Astrocyte (in vitro differentiated cells and primary cell): ENCODE measurements at places on chromosomes 12 and 14. TPM values are rescaled to one million over a fixed set of nuclear protein-coding genes. Genes with fewer than 3 reads are reported as not detected.
A peak's percentile ranks its signal among the peaks of the same experiment; 100 is the strongest.

- no peak for DNase-seq
Measured at GRCh38 chr12:2382370-2383155, 329.8 kb downstream of the CACNA1C start.

GRCh38 chr14:89447182-89447944 is 30.3 kb upstream of the FOXN3 start:
- no peak for DNase-seq

GRCh38 chr14:64114796-64115195 is 179.4 kb downstream of the ESR2 start:
- no peak for DNase-seq

DNA sequence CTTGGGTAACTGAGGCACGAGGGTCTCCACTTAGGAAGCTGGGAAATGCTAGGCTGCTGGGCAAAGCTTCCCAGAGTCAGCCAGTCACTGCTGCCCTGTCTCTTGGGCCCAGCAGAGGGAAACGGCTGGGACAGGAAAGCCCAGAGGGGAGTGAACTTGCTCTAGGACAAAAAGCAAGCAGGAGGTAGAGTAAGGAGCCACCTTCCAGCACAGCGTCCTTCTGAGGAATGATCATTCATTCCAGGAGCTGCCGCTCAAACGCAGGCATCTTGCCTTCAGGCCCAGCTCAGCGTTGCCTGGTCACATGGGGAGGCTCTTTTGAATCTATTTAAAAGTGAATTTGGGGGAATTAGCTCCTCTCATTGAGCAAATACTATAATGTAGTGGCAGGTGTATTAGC is 118.6 kb downstream of the CRACR2A start:
- no peak for DNase-seq

Gene ZNF268
- total RNA-seq = 21.0 and 24.3 TPM in 2 replicates

- DNase-seq = no peak
Measured at GRCh38 chr14:34620839-34621238, 9.1 kb downstream of the SNX6 start.

DNA sequence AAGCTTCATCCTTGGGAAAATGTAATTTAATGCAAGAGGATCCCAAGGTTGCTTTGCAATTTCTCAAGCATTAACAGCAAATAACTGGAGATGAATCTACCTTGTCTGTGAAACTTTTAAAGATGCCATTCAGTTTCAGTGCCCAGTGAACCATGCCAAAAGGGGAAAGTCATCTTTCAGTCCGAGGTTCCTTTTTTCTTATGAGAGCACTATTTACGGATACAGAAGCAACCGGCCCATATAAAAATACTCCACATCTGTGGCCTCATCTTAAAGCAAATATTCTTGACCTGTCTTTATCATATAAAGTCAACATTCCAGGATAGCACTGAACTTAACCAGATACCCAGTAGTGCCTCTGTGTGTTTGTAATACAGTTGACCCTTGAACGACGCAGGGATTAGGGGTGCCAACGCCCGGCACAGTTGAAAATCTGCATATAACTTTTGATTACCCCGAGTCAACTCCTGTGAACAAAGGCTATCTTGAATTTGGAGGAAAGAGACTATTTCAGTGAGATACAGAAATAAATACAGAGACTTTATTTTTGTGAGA is 209.4 kb downstream of the PCNX1 start:
- DNase-seq = no peak

GRCh38 chr12:94674835-94675234 is 24.5 kb upstream of the TMCC3 start:
- DNase-seq = no peak

Gene ASCL1
- not detected in 2 replicates for total RNA-seq

DNA sequence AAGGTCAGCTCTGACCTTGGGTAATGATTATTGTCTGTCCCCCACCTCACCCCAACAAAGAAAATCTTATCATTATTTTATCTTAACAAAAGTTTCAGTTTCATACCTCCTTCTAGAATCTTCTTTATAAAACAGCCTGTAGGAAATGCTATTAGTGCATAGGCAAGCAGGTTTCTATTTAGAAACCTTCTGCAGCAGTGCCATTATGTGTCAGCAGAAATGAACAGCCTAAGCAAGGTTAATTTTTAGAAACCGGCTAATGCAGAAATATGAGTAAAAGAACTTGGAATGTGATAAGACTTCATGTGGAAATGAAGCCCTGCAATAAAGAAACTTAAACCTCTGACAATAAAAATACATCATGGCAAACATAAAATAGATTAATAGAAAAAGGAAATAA is 814.4 kb downstream of the FSCB start:
- no peak for DNase-seq

- DNase-seq = no peak
Measured at GRCh38 chr12:52317468-52318052, 3.6 kb downstream of the KRT83 start.

Gene CSRP2
- total RNA-seq = 247 and 265 TPM in 2 replicates

Gene WBP11
- 67.1 and 72.1 TPM in 2 replicates for total RNA-seq

DNA sequence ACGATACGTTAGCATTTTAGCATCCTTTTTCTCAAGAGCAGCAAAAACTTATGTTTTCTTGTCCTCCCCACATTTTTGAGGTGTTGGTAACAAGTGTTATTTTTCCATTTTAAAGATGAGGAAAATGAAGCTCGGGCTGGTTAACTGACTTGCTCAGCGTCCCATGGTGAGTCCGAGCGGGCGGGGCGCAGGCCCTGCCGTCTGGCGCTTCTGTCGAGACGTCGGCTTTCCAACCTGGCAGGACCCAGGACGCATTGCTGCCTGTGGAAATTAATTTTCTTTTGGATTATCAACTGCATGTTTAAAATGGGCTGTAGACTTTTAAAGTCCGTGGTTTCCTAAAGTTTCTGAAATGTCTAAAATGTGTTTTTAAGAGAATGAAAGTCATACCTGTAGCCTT is 30.4 kb downstream of the XRCC3 start:
- no peak for DNase-seq

- DNase-seq = no peak
Measured at GRCh38 chr14:24062216-24062980, 9.0 kb upstream of the CPNE6 start.

GRCh38 chr12:130825771-130826150 is 13.3 kb downstream of the STX2 start:
- DNase-seq = no peak

Gene LRRC23
- total RNA-seq = 5.0 and 5.2 TPM in 2 replicates

DNA sequence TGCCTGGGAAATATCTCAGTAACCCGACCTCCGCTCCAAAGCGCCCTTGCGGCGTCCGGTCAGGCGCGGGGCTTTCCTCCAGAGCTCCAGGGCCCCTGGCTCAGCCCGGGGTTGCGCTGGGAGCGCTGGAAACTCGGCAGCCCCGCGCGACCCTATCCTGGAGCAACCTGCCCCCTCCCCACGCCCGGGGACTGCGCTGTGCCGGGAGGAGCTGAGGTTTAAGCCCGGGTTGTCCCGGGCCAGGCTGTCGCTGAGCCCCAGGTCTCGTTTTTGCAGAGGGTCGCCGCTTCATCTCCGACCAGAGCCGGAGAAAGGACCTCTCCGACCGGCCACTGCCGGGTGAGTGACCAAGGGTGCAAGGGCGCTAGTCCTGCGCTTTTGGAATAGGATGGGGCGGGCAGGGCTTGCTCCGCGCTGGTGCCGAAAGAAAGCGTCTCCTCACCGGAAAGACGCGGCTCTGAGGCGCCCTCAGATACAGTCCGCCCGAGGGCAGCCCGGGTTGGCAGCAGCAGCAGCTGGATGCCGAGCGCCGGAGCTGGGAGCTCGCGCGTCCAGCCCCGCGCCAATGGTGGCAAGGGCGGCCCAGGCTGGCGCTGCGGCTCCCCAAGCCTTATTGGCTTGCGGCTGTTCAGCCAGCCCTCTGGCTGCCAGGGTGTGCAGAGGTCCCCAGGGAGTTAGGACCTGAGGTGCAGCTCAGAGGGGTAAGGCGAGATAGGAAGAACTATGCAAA is 1.5 kb downstream of the SPX start:
- DNase-seq = peak; percentile 35
